NT2/D1 (cell line): ENCODE measurements at places on chromosomes 3 and 15.

- DNase-seq, result no peak
Observed at GRCh38 chr3:66480666-66481065, 20.2 kb downstream of the LRIG1 start.

DNA sequence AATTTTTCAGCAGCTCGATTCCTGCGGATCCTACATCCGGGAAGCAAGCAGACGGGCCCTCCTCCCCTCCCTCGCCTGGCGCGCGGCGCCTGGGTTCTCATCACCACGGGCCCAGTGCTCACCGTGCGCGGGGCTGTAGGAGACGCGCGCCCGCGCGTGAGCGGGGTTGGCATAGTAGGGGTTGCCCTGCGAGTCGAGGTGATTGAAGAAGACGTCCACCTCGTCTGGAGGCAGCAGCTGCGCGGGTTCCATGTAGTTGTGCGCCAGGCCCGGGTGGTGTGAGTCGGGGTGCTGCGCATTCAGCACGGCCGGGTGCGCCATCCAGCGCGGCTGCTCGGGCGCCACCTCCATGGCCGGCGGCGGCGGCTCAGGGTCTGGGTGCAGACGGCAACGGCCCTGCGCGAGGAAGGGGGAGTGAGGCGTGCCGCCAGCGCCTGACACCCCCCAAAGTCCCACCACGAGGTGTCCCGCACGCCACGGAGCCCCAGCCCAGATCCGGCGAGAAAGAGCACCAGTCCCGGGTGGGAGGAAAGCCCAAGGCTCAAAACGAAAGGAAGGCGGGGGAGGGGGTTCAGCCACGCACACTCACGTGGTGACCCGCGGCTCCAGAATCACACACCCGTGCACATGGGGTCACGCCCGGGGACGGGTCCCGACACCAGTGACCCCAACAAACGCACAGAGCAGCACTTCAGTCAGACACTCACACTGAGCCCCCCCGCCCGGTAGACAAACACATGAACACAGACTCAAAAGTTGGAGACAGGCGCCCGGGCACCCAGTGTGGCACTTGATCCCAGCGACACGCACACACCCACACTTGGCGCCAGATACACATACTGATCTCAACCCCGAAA is 6.1 kb downstream of the GATA2 start:
- no peak for DNase-seq

- no peak for DNase-seq
Observed at GRCh38 chr15:100988857-100989256, 69.7 kb downstream of the LRRK1 start.

GRCh38 chr3:194318511-194319161 is 32.5 kb downstream of the CPN2 start:
- peak; percentile 50 for DNase-seq

DNA sequence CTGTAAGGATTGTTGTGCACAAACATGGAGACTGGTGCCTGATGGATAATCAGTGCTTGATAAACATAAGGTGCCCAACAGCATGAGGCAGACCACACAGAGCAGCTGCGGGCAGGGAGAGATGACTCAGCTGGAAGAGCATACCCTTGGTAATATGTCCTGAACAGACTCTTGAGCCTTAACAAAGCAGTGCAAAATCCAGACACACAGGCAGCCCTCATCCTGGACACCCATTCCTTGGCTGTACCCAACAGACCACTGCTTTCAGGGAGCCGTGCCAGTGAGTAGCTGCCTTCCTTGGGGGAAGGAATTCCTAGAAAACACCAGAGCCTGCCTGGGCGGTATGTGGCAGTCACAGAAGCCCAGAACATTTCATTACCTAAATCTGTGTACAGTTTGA is 156.2 kb downstream of the CLSTN2 start:
- no peak for DNase-seq

DNA sequence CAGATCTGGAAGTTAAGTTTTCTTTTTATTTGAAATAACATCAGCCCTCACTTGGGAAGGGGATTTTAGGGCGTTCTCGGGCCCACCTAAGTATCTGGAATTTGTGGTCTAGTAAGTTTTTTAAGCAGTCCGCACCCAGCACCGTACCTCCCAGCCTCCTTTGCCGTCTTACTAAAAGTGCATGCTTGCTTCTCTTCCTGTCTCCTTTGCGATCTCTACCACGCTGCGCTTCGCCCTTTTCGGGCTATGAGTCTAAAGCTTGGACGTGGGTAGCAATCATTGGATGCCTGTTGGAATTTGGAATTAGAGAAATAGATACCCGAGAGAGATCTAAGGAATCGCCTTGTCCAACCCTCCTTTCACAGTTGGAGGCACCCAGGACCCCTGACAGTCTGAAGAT is 1.1 kb downstream of the THSD4 start:
- no peak for DNase-seq

GRCh38 chr3:133547432-133548041 is 25.9 kb upstream of the CDV3 start:
- no peak for DNase-seq

DNA sequence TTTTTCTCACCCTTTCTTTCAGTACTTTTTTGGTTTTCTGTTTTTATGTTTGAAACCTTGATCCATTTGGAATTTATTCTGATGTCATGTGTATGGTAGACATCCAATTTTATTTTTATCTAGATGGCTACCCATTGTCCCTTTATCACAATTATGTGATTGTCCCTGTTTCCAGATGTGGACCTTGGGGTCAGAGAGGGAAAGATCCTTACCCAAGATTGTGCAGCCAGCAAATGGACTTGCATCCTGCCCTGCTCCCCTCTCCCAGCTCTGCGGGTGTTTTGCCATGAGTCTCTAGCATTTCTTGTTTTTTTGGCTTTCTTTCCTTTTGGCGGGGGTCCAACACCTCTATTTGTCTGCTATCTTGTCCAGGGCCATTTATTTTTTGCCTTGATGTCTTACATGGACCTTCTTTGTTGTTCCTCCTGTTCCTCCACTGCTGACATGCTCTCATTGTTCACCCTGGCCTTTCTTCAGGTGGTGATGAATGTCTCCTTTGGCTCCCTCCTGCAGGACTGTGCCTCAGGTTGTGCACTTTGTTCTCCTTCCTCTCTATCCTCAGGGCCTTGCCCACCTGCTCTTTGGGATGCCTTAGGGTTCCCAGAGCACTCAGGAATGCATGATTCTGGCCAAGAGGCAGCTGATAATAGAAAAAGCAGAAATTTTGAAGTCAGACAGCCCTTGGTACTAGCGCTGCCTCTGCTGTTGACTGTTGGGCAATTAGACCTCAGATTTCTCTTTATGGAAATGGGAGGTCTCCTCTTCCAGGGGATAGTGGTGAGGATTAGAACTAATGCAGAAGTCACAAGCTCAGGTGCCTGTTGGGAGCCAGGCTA is 84.3 kb downstream of the EEFSEC start:
- no peak for DNase-seq

DNA sequence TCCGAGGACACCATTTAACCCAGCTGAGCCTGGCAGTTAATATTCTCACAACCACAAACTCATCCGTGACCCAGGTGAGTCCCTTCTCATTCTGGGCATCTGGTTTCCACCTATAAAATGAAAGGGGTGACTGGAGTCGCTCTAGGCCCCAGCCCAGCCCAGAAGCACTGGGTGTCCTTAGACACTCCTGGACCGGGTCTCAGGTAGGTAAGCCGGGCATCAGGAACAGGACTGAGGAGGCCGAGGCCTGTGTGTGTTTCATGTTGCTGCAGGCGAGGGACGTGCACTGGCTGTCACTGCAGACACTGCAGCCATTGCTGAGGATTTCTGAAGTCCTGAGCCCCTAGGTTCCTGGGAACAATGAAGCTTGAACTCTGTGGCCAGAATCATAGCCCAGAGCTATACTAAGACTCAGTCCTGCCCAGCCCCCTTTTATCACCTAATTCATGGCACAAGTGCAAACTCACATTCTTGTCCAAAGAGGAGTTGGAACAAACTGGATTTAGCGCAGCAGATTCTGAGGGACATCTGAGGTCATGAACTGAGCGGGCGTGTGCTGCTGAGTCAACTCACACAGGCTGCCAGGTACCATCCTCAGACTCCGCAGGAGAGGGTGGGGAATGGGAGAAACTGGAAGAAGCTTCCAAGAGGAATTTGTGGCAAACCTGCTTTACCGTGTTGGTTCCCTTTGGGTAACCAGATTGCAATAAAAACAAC is 184.9 kb downstream of the FAM43A start:
- DNase-seq, result no peak
